Hindlimb muscle (tissue), 1 donor: ENCODE measurements at places on chromosomes 1 and 21.

DNA sequence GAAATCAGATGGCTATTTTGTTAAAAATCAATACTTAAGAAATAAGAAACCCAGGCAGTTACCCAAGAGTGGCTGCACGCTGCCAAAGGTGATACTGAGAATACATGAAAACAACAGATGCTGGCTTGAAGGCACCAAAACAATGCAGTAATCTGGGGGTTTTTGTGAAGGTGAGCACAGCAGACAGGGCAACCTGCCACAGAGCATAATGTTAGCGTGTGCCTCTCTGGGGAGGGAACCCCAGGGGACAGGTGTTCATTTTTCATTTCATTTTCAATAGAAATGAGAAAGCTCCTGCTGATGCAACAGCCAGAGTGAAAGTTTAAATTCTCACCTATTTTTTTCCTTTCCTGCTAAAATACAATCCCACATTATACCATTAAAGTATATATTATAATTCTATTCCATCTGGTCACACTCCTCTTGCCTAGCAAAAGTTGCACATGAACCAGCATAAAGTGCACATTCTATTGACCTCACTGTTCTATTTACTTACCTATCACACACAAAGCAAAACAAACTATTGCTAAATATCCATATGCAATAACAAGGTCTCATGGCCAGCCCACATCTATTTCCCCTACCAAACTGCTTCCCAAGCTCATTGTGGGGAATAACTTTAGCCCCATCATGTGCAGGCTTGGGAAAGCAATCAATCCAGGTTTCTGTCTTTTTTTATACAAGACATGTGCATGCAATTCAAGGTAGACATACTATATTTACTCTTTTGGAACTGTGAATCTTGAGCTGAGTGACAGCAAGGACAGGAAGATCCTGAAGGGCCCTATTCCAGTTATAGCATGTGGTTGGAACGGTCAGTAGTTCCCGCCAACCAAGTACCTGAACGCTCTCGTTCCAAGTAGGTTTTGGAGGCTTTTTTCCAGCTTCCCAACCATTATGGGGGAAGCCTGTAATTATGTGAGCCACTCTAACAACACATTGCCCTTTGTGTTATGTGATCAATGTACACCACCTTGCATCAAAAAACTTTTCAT is 173.6 kb downstream of the RERE start:
- no peak for DNase-seq

DNA sequence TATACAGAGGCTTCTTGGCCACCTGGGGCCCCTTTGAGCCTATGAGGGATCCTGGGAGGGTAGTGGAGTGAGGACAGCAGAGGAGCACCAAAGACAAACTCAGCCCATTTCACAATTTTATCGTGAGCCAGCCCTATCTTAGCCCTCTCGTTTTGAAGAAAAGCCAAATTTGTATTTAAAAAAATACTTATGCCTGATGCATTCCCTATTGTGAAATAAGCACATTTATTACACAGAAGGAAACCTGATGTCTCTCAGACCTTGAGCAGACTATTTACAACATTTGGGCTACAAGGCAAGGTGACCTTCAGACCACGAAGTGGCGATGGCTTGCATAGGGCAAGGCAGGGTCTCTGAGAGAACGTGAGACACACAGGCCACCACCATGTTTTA is 41.3 kb upstream of the H6PD start:
- no peak for DNase-seq

DNA sequence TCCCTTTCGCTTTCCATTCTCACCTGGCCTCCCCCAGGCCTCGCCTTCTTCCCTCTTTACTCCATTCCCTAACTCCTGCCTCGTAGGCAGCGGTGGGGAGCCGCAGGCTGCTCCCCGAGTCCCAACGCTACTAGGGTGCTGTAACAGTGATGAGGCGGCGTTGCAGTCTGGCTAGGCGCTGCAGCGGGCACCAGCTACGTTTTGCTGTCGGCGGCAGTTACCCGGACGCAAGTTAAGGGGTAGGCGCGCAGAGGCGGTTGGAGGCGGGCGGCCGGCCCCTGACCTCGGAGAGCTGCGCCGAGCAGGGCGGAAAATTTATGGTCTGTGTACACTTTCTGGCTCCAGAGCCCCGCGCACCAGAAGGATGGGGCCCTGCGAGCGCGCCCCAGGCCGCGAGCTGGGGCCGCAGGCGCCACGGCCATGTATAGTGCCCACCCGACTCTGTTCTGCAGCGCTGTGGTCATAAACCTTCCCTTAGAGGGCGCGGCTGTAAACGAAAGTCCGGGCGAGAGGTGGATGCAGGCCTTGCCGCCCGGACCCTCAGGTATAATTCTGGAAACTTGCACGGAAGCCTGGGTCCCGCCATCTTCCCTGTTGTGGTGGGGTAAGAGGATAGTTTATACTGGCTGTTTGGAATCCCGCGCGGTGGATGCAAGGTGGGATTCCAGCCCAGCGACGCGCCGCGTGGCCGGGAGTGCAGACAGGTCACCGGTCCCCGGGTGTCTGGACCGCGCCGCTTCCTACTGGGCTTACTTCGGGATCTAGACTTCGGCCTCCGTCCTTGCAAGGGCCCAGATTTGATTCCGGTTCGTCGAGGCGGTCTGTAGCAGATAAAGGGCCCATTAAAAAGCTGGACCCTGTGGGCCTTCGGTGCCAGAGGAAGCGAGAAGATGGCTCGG is 15.0 kb downstream of the HLX start:
- DNase-seq: no peak

GRCh38 chr1:246638941-246639655 is 72.8 kb downstream of the CNST start:
- no peak for DNase-seq

- no peak for DNase-seq
Measured at GRCh38 chr1:173532237-173532636, 55.1 kb downstream of the PRDX6 start.

DNA sequence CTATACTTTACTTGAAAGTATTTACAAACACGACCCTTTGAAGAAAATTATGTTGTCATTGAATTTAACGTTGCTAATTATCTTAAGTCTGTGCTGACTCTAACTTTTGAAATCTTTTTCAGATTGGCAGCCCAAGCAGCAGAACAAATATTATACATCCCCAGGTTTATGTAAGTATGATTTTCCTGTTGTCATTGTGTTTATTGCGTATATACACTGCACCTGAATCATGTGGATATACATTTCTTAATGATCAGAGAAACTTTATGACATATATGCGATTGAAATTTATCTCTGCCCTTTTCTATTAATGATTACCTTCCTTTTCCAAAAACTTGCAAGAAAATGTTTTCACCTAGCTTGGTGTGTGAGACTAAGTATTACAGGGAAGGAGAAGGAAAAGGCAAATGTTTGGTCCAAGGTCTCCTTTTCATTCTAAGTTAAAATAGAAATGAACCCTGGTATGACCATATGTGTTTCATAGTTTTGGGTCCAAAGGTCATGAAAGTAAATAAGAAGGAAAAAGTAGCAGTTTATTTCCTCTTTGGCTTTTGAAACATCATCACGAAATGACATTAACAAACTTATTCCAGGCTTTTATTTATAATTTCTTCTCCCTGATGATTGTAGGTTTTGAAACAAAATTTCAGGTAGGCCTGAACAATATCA is 116.8 kb downstream of the VPS13D start:
- no peak for DNase-seq
